ENCODE measurements at places on chromosomes 11 and 22. TPM values are rescaled to one million over a fixed set of nuclear protein-coding genes. Genes with fewer than 3 reads are reported as not detected.

The ENTHD1 gene
- 0.19 TPM for polyA plus RNA-seq

The SNX32 gene
- polyA plus RNA-seq, result 0.60 TPM

GRCh38 chr11:6402061-6402470 lies 11.8 kb downstream of the SMPD1 start:
- no peak for DNase-seq

- DNase-seq, result no peak
Measured at GRCh38 chr22:24433828-24434470, 6.5 kb downstream of the ADORA2A start.

- DNase-seq, result no peak
Measured at GRCh38 chr11:69400771-69401590, 80.5 kb upstream of the LINC01488 start.

- DNase-seq, result no peak
Measured at GRCh38 chr11:26947904-26948639, 45.8 kb upstream of the FIBIN start.

DNA sequence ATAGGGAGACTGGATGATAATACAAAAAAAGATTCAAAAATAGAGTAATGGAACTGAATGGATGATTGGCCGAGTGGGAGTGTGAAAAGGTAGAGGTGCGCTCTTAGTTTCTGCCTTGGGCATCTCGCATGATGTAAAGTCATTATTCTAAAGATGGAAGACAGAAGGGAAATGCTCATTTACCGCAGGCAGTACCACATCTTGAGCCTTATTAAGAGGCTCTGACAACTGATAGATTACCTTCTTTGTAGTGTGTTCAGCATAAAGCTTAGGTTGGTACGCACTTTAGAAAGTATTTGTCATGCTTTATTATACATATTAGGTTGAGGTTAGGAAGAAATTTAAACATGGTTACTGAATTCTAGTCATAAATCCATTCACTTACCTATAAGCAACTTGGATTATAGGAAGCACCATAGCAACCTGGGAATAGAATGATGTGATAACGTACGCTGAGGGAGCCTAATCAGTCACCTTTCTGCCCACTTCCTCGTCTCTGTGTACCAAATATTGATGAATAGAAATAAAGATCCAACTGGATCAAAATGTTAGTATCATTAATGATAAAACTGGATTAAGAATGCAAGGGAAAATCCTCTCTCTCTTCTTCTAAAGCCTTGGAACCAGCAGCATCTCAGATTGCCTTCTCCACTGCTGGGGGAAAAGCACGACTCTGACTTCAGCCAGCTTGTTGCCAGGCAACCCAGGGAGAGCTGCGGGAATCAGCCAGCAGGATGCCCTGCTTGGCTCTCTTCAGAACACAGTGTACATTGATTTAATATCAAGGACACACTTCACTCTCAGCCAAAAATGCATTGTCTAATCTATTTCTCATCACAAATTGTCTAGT lies 29.0 kb upstream of the VWA5A start:
- DNase-seq, result no peak

Data from naive thymus-derived CD4-positive, alpha-beta T cell (primary cell).